ENCODE measurements at places on chromosomes 16 and 17. TPM values are rescaled to one million over a fixed set of nuclear protein-coding genes. Genes with fewer than 3 reads are reported as not detected.

The TBC1D3H gene
- not detected for total RNA-seq

The B4GALNT2 gene
- not detected for total RNA-seq

The SEPHS2 gene
- total RNA-seq, result 16.6 TPM

The CORO1A gene
- 1.8 TPM for total RNA-seq

The CXCL16 gene
- total RNA-seq, result 7.4 TPM

The ZNF785 gene
- 9.4 TPM for total RNA-seq

The CTRL gene
- 0.35 TPM for total RNA-seq

The TBX4 gene
- not detected for total RNA-seq

The C1QTNF1 gene
- total RNA-seq, result 20.2 TPM

The TP53TG3B gene
- not detected for total RNA-seq

The ZNF385C gene
- not detected for total RNA-seq

The MYOCD gene
- total RNA-seq, result not detected
